Progenitor cell of endocrine pancreas (in vitro differentiated cells): ENCODE measurements at places on chromosomes 1 and 21. TPM values are rescaled to one million over a fixed set of nuclear protein-coding genes. Genes with fewer than 3 reads are reported as not detected.

Gene PLCH2
- total RNA-seq, result 0.13 TPM in 1 of 2 replicates, not detected in the other

Gene RAD54L
- total RNA-seq, result 17.0 and 17.3 TPM in 2 replicates

Gene ARF1
- total RNA-seq, result 259 and 267 TPM in 2 replicates

GRCh38 chr1:217472915-217473314 is 158.0 kb downstream of the GPATCH2 start:
- H3K4me1 ChIP-seq, result peaks cover 2% of the 10 kb centered on the region
- no peak overlapping the region for H3K4me3 ChIP-seq
- H3K27me3 ChIP-seq, result no peaks in the 10 kb centered on the region
- no peak overlapping the region for H3K27ac ChIP-seq

- H3K4me1 ChIP-seq, result peaks cover 2% of the 10 kb centered on the region
- no peak for DNase-seq
- peak overlapping the region; percentile 72 for H3K4me3 ChIP-seq
- peaks cover 14% of the 10 kb centered on the region for H3K27me3 ChIP-seq
- no peak overlapping the region for H3K27ac ChIP-seq
Measured at GRCh38 chr21:45982092-45982757, 655 bp downstream of the COL6A1 start.

DNA sequence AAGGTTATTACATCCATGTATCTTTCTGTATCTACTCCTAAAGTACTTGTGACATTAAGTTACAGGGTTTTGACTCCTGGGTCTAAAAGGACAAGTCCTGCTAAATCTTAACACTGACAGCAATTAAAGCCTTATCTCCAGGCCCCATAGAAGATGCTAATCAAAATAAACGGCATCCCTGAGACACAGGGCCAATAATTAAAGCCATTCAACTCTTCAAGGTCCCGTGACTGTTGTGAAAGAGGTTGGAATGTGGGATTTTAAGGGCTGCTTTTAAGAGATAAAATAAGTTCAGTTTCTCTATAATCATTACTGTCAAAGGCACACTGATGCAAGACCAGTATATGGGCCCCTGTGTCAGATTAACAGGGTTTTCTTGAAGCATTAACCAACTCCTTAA is 8.3 kb downstream of the DNAI4 start:
- H3K27ac ChIP-seq, result no peak overlapping the region
- H3K27me3 ChIP-seq, result no peaks in the 10 kb centered on the region
- no peaks in the 10 kb centered on the region for H3K4me1 ChIP-seq
